ENCODE measurements at places on chromosomes 3 and 15.

DNA sequence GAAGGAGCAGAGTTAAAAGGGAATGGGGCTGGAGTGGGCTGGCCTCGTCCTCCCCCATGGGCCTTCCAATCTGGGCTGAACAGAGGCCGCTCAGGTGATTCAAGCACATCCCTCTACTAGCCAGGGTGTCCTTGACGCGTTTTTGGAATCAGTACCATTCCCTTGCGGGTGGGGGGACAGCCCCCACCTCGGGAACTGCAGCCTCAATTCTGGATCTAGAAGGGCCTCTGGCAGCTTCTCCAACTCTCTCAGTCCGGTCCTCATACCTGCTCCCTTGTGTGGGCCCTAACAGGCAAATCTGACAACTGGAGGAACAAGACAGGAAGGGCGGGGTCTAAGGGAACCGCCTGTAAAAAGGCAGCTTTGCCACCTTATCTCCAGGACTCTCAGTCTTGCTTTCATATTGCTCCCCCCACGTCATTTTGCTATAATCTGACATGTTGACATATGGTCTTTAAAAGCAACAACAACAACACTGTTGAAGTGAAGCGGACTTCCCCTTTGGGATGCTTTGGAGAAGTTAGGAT, 802 bp upstream of the CHRNB4 start:
- DNase-seq, result no peak

- DNase-seq, result no peak
Observed at GRCh38 chr3:138474163-138474562, 39.7 kb downstream of the ESYT3 start.

DNA sequence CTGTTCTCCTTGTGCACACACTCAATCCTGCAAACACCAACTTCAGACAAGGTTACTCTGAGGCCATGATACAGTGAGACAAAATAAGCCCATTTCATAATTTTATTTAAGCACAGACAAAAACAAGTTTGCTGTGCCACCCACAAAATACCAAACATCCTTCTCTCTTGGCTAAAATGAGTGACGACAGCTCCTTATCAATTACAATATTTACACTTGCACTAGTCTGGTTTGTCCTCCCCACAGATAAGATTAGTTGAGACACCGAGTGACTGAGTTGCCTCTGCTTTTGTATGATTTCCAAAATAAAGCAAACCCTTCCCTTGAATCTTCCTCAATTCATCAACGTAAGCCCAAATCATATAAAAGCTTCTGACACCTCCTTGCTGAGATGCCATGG, 233.5 kb upstream of the ATP10A start:
- no peak for DNase-seq

DNA sequence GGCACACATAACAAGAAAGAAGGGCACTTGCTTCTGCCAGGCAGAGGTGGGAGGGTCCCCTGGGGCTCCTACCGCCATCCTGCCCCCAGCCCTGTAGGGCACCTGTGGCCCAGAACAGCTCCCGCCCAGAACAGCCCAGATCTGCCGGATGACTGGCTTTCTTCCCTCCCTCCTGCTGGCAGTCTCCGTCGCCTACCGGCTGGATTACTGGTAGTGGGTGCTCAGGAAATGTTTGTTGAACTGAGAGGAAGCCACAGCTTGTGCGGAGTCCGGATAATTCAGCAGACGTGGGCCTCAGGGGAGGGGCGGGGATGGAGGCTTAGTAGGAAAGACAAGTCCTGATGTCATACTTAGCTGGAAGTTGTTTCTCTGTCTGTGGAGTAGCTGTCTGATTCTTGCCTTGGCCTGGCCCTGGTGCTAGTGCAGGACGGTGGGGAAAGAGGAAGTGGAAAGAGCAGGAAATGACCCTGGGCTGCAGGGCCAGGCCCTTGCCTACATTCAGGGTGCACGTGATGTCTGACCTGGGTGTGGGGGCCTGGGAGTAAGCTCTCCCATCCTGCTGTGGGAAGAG, 6.7 kb downstream of the CCDC9B start:
- DNase-seq, result peak; percentile 39

- no peak for DNase-seq
Observed at GRCh38 chr15:45448066-45448915, 69.9 kb upstream of the GATM start.

GRCh38 chr3:25099666-25100065, 328.4 kb upstream of the RARB start:
- DNase-seq, result no peak

DNA sequence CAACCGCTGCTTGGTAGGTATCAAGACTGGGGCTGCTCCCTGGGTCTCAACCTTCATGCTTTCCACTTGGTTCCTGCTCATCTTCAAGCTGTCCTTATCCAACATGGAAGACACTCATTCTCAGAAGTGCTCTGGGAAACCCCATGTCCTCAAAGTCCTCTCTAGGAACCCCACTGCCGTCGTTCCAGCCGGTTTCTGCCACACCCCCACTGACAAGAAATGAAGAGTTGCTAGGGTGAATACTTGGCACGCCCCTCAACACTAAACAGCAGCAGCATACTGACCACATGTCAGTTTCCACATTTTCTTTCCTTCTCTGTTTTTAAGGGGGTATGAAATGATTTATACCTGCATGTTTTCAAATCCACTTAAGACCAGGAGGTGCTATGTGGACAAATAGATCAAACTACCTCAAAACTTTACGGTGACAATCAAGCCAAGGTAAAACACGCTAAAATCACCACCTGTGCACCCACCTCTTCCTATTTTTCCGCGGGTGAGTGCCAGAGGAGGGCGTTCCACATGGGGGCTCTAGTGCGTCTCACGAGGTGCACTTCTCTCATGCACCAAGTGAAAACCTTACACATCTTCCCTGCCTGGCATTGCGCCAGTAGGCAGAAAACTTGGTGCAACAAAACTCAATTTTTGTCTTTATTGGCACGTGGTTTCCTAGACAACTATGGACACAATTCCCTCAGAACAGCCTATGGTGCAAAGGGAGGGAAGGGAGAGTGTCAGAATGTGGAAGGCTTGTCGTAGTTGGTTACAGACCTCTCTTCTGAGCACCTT, 125.1 kb downstream of the TJP1 start:
- DNase-seq, result no peak

Measured in CD4-positive, alpha-beta T cell treated with Interleukin-10 for 1 hour (primary cell).